Stimulated activated CD4-positive, alpha-beta T cell treated with anti-CD3 and anti-CD28 coated beads, Interleukin-4, amount 100 ng/mL, for 24 hours (primary cell): ENCODE measurements at places on chromosomes 1 and 21.

DNA sequence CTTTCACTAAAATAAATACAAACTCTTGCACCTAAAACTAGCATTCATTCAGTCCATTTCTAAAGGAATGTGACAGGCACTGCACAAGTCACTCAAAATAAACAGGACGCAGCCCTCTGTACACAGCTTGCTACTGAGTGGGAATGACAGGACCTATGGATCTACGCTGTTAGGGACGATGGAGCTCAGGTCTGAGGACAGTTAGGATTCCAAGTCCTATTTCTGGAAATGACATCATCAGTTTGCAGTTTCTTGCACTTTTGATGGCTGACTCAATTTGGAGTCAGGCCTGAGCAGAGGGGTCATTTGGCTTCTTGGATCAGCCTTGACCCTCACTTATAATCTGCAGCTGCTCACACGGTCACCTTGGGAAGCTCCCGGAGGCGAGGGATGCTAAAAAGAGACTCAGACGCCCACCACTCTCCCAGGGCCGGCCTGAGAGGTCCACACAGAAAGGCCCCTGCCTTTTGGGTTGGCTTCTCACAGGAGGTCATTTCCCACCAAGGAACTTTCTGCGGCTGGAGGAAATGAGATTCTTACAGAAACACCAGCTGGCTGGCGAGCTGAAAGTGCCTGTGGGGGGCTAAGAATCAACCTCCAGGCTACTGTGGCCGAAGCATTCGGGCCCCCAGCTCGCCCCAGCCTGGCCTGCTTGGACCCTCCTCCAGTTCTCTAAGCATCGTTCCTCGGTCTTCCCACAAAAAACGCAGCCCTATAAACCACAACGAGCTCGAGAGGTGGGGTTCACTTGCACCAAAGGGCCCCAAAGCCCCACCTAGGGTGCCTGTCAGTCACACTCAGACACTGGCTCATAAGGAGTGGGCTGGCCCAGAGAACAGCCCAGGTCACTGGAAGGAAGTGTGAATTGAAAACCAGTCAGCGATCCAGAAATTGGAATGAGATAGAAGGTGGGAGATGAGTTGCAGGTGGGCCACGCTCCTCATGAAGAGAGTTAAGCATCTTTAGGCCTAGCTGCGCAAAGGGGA is 8.9 kb upstream of the PDE9A start:
- DNase-seq = no peak

- DNase-seq = no peak
These were observed 11.4 kb upstream of the KCNA3 start for GRCh38 chr1:110686188-110686587.

GRCh38 chr1:27137544-27138075 is 17.3 kb downstream of the SLC9A1 start:
- DNase-seq = peak; percentile 24

- DNase-seq = no peak
These were observed 3.8 kb downstream of the NFIA start for GRCh38 chr1:61085983-61086644.

GRCh38 chr1:219119839-219120238 is 53.8 kb upstream of the LYPLAL1 start:
- DNase-seq = no peak
